ENCODE measurements at places on chromosomes 13 and 19.

DNA sequence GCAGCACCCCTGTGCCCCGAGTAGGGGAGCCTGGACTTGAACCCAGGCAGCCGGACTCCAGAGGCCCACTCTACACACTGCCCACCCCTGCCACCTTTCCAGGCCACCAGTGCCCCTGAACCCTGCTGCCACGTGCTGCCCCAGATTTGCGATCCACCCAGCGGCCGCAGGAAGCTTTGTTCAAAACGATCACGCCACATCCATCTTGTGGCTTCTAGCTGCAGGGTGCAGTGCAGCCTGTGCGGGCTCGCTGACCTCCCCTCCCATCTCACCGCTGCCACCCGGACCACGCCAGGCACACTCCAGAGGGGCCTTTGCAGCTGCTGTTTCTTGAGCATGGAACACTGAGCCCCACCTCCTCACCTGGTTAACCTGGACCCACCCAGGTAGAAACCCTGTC lies 3.8 kb downstream of the RAVER1 start:
- no peak for DNase-seq

DNA sequence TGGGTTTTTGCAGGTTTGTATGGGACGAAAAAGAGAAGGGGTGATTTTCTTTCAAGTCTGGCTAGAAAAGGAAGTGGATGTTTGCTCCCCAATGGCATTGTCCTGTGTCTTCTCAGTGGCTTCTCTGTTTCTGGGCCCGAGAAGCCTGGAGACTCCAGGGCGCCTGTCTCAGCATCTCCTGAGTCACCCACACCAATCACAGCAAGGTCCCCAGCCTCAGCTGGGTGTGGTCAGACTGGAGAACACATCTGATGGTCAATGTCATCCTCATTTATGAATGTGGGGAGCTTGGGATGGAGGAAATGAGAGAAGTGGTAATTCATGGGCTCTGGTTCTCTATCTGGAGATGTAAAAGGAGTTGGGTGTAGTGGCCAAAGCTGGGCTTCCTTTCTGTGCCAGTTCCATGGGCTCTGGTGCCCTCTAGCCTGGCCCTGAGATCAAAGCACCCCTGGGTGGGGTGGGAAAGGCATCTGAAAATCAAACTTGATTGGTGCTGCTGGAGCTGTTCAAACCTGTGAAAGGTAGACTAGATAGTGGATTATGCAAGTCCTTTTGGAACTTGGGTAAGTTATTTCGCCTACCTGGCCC lies 13.4 kb downstream of the RASL11A start:
- peak; percentile 20 for DNase-seq

- DNase-seq, result peak; percentile 57
Measured at GRCh38 chr13:50460358-50460757, 383.1 kb downstream of the DLEU7 start.

DNA sequence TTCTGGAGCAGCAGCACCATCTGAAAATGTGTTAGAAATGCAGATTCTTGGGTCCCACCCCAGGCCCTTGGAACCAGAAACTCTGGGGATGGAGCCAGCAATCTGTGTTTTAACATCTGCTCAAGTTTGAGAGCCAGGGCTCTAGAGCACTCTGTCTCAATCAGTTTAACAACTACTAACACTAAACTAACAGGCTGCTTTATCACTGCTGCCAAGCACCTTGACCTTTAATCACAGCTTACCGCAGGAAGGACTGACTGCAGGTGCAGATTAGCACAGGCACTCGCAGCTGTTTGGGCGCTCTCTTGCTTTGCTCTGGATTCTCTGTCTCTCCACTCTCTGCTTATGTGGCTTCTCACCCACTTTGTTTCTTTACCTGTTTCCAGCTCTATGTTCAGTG lies 163.5 kb downstream of the MTUS2 start:
- DNase-seq, result no peak

DNA sequence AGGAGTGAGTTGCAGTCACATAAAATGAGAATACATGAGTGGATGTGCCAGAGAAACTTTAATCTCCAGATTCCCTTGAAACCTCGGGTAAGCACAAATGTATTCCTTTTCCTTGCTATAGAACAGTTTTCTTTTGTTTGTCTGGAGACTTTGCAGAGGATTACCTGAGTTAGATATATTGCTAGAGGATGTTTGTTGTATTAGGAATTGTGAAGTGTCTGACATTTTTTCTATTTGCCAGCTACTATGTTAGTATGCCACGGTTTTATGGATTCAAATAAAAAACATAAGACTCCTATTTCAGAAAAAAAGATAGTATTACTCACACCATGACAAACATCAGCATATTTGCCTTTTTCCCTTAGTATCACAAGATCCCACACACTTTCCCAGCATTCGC lies 844.9 kb upstream of the SLITRK5 start:
- no peak for DNase-seq

DNA sequence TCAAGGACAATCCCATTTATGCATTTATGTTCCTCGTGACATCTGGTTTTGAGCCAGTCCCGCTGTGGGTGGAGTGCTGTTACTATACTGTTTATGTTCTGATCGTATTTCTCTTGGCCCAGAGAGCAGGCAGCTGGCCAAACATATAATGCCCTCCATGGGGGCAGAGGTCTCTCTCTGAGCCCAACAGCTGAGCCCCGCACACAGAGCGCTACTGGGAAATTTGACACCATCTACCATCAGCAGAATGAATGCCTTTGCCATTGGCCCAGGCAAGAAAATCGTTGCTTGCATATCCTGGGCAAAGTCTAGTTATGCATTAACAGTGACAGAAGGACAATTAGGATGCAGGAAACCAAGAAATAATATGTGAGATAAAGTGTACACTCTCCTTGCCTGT lies 126.8 kb upstream of the CACNA1A start:
- DNase-seq, result no peak

- no peak for DNase-seq
Measured at GRCh38 chr19:34370117-34370516, 5.1 kb downstream of the GPI start.

- DNase-seq, result no peak
Measured at GRCh38 chr13:53460796-53461195, 432.2 kb downstream of the OLFM4 start.

DNA sequence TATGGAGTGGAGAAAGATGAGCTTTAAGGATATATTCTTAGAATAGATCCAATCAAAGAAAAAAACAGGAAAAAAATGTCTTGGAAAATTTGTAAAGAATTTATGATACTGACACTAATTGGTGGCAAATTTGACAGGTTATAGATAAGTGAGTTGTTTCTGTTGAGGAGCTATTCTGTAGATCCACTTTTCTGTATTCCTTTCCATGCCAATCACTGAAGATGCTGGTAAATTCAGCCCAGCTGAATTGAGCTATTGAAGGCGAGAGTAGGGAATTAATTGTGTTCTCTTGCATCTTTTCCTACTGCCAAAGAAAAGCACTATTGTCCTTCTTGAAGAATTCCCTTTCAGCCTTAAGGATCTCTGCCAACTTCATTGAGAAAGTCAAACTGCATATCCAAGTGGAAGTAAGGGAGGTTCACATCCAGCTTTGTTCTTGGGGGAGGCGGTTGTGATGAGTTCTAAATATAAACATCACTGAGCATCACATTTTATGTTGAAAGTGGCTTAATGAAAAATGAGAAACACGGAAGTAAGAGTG lies 113.1 kb downstream of the PCDH9 start:
- no peak for DNase-seq

- no peak for DNase-seq
Measured at GRCh38 chr19:18231775-18232174, 5.5 kb upstream of the PDE4C start.

DNA sequence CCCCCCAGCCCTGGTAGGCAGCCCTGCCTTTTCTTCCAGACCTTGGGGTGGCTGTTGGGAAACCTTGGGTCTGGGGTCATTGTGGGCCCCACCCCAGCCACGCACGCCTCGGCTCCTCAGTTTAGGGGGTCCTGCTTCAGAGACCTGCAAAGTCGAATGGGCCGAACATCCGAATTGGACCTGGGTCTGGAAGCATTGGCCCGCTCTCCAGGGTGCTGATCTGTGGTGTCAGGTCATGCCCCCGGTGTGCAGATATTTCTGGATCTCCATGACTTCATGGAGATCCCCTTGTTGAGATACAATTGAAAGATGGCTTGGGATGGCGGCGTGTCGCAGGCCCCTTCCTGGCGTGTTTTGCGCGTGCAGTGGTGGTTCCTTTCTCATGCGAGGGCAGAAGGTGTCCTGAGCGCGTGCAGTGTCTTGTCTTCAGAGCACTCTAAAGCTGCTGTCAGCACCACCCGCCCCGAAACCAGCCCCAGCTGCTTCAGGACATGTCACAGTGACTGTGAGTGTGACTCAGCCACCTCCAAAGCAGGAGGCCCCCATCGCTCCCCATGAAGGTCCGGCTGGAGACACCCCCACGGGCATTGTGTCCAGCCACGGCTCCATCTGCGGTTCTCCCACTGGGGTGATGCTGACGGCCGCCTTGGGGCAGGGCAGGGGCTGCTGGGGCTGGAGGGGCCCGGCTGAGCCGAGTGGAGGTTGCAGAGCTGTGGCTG lies 112.7 kb downstream of the KDM4B start:
- DNase-seq, result no peak

DNA sequence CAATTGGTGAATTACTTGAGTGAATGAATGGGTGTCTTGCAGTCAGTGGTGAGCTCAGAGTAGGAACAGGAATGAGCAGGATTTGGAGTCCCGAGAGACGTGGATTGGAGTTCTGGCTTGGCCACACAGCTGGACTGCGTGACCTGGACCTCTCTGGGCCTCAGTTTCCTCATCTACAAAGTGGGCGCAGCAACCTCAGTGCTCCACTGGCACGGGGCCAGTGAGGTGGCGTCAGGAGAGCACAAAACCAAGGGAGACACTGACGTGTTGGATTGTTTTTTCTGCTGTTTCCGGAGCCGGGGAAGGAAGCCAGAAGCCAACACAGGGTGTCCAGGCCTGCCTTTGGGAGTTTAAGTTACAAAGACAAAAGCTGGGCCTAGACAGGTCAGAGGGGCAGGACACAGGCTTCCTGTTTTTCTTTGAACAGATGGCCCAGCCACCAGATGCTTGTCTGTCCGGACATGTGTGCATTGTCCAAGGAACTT lies 6.5 kb upstream of the DOCK6 start:
- no peak for DNase-seq

DNA sequence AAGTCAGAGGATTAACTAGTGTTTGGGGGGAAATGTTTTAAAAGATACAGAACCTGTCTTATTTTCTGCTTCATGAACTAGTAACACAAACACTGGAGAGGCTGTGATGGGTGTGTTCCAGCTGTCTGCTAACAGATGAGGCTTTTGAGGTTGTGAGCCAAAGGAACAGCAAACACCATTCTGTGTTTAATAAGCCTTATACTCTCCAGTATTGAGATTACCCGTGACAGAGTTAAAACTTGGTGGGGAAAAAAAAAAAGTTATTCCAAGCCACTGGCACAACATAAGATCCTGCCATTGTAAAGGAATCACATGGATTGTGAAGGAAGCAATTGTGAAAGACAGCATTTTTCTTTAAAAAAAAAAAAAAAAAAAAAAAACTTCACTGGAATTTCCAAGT lies 48.4 kb downstream of the KCTD12 start:
- DNase-seq, result no peak

DNA sequence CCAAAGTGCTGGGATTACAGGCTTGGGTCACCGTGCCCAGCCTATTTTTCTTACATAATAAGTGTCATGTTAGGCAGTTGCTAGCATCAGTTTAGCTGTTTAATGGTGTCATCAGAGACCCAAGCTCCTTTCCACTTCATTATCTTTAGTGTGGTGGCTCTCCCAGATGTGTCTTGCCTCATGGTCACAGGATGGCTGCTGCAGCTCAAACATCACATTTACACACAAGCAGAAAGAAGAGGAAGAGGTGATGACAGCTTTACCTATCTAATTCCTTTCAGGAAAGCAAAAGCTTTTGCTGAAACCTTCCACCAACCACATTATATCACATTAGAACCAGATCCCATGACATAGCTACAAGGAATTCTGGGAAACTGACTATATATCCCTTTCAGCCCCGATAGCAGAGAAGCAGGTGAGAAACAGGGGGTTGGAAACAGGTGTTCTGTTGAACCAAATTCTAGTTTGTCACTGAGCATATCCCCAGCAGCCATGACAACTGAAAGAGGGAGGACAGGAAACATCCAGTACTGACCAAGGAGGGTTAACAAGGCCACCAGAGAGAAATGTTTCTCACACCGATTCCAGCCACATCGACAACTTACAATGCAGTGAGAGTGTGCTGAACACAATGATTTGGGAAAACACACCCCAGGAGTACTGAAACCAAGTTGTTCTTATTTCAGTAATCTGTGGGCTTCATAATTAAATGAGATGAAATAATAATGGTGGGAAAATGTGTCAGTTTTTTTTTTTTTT lies 617.0 kb downstream of the UQCRFS1 start:
- no peak for DNase-seq

- no peak for DNase-seq
Measured at GRCh38 chr13:32446773-32447465, 19.0 kb upstream of the N4BP2L1 start.

DNA sequence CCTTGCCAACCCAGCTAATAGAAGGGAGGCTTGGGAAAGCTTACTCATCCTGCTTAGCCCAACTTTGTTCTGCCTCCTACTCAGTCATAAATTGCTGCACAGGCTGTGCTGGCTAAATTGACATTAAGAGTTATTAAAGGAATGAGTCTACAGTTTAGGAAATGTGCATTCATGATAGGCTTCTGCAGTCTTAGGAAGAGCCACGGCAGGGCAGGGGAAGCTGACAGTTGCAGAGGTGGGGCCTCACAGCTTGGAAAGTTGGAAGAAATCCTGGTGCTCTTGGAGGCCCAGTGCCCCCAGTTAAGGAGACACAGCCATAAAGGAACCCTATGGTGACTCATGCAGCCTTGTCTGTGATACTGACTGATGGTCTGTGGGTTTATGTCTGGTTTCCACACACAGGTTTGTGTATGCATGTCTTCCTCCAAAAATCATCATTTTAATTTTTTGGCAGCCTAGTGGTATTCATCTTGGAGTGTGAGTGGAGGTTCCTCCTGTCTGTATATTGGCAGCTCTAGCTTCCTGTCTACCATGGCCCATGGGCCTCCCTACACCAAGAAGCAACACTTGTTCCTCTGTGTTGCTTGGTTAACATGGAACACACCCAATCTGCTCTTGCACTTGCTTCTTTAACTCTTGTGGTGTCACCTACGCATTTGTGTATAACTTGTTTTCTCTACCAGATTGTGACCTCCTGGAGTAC lies 135.0 kb upstream of the KL start:
- peak; percentile 99 for DNase-seq

GRCh38 chr13:33235078-33235477 lies 50.5 kb downstream of the STARD13 start:
- DNase-seq, result peak; percentile 75

GRCh38 chr19:54851353-54851752 lies 1.1 kb downstream of the KIR3DL2 start:
- DNase-seq, result no peak

Measured in amniotic epithelial cell (primary cell).